ENCODE measurements at places on chromosomes 5 and 9. TPM values are rescaled to one million over a fixed set of nuclear protein-coding genes. Genes with fewer than 3 reads are reported as not detected.

The TRAF2 gene
- total RNA-seq, result 26.6 TPM

DNA sequence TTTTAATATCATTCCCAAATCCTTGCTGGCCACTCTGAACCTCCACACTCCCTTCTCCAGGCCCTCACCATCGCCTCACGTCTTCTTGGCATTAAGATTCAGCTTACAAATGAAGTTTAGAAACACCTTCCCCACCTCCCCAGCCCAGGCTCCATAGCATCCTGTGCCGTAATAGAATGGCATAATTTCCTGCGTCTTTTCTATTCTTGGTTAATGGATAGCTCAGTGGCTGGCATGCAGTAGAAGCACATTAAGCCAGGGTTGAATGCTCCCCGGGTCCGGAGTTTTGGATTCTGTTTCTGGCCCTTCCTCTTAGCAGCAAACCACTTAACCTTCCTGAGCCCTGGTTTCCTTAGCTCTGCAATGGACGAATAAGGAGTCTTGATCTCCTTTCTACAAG is 13.8 kb downstream of the WWC1 start:
- DNase-seq, result no peak

DNA sequence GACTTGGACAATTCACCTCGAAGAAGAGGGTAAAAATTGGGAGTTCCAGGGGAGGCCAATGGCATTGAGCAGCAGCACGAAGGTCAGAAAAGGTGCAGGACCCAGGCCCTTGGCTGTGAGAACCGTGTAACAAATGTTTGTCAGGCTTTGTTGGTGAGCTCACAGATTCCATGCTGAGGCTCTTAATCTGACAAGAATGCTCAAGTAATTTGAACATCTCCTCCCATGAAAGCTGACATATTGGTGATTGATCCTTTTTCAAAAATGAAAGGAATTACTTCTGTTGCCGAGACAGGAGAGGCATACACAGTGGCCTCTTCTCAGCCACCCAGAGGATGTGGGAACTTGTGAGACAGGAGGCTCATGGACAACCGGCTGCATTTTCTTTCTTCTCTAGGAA is 11.6 kb downstream of the RAI14 start:
- DNase-seq, result no peak

The CFAP90 gene
- not detected for total RNA-seq

DNA sequence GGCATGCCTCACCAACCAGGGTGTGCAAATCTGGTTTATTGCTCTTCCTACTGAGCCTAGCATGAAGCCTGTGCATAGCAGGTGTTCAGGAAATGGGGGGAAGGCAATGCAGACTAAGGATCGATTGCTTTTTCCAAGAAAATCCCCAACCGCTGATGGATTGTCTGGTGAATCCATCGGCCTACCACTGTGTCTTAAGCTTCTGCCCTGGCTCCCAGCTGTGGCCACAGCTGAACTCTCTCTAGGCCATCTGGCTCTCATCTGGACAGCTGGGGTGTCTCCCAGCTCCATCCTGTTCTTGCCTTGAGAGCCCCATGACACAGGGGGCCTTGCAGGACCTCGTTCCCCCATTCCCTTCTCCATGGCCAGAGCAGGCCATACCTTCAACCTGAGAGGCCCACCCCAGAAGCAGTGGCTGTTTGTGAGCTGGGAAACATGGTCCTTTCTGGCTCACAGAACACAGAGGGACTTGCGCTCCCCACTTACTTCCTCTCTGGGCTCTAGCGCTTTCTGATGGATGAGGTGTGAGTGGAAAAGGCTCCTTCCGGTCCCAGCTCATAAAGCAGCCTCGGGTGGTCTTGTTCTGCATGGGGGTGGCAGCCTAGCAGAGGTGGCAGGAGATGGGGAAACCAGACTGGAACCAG is 41.8 kb downstream of the COL27A1 start:
- no peak for DNase-seq

The KCNMB1 gene
- 0.80 TPM for total RNA-seq

Data from Peyer's patch (tissue), 4 donors.